Stromal cell of bone marrow (primary cell): ENCODE measurements at places on chromosomes 5 and 9.

- DNase-seq: no peak
Measured at GRCh38 chr9:129637673-129638439, 4.1 kb downstream of the ASB6 start.

DNA sequence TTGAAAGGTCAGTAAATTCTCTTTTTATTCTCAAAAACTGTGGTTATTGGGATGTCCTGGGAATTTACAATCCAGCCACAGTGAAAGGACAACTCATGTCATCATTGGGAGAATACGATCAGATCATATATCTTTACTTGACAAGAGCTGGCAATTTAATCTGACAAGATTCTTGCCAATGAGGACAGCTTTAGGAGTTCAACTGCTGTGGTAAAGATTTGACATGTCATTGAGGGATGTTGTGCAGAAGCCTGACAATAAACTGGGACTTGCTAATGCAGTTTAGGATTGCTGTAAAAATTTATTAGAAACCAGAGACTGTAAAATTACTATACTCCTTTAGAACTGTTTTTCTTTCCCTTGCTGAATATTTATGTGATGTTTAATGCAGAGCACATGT lies 1131.0 kb downstream of the MAT2B start:
- no peak for DNase-seq

GRCh38 chr9:1938675-1939170 lies 76.4 kb upstream of the SMARCA2 start:
- no peak for DNase-seq

GRCh38 chr9:4035777-4036176 lies 264.1 kb downstream of the GLIS3 start:
- no peak for DNase-seq

DNA sequence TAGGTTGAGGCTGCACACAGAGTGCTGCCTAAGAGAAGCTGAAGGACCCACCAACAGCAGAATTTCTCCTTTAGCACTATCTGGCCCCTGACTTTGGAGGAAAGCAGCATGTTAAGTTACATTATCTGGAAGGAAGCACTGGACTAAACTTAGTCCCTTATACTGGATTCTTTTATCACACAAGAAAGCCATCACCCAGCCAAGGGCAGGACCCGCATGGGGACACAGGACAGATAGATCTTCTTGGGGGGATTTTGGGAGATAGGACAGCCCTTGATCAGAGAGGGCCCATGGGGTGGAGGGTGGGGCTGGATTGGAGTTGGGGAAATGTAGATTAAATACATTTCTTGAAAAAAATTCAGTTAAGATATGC lies 14.4 kb downstream of the ANKRD33B start:
- no peak for DNase-seq

DNA sequence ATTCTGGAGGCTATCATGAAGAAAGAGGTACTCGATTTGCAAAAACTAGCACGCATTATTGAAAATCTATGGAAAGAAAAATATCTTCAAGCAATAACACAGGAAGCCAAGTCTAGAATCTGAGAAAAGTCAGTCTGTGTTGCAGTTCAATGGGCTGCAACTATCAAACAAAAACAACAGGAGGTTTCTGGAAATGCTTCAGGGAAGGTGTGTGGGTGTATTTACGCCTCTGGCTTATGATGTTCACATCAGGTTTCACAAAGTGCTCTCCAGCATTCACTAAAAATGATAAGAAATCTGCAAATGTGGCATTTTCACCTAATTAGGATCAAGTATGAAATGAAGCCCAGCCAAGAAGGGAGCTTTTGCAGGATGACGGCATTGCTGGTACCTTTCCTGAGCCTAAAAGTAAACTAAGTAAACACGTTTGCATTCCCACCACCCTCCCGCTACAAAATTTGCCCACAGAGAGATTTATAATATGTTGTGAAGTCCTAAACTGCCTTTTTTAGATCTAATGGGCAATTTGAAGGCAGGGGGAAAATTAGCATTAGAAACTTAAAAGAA lies 146.4 kb downstream of the GABRB2 start:
- no peak for DNase-seq

- DNase-seq: peak; percentile 78
Measured at GRCh38 chr5:34045996-34046395, 3.0 kb upstream of the C1QTNF3 start.

GRCh38 chr5:104733063-104733669 lies 1170.6 kb upstream of the NUDT12 start:
- DNase-seq: no peak
